Stimulated activated CD8-positive, alpha-beta memory T cell treated with anti-CD3 and anti-CD28 coated beads, Interleukin-2, amount 100 ng/mL, for 48 hours (primary cell): ENCODE measurements at places on chromosomes 2 and 18.

- no peak for DNase-seq
These were observed 433.3 kb upstream of the TCF4 start for GRCh38 chr18:56021136-56021808.

DNA sequence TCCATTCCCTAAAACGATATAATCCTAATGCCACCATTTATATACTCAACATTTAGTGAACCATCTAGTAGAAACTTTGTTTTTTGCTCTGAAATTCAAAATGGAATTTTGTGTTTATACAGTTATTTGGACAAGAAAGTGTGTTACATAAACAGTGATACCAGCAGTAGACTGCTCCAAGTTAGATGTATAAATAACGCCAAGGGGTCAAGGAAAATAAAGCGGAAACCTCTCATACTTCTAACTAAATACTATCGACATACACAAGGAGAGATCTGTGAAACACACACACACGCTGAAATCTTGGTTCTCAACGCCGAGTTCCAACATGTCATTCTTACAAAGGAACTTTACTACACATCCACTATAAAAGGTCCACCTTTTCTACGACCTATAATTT is 1.2 kb downstream of the TXNL1 start:
- DNase-seq, result no peak

GRCh38 chr2:197538412-197538811 is 22.5 kb downstream of the MOB4 start:
- no peak for DNase-seq

DNA sequence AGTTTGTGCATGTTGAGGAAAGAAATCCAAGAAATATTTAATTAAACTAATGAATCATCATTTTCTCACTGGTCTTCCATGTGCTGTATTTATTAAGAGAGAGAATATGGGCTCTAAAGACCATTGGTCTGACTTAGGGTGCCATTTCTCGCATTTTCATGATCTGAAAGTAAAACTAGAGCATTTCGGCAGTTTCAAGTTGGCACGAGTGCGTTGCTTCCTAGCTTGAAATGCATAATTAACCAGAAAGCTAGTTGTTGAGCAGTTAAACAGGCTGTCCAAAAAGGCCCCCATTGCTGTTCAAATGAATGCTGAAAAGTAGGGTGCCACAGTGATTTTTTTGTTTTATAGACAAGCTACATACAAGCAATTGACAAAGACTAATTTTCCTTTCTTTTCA is 47.4 kb downstream of the SLC8A1 start:
- no peak for DNase-seq

DNA sequence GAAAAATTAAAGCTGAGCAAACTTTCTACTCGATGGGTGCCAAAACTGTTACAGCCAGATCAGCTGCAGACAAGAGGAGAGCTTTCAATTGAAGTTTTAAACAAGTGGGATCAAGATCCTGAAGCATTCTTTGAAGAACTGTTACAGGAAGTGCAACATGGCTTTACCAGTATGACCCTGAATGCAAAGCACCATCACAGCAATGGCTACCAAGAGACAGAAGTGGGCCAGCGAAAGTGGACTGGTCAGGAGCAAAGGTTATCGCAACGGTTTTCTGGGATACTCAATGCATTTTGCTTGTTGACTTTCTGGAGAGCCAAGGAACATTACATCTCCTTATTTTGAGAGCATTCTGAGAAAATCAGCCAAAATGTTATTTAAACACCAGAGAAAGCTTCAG is 9.1 kb upstream of the SERPINB5 start:
- no peak for DNase-seq

DNA sequence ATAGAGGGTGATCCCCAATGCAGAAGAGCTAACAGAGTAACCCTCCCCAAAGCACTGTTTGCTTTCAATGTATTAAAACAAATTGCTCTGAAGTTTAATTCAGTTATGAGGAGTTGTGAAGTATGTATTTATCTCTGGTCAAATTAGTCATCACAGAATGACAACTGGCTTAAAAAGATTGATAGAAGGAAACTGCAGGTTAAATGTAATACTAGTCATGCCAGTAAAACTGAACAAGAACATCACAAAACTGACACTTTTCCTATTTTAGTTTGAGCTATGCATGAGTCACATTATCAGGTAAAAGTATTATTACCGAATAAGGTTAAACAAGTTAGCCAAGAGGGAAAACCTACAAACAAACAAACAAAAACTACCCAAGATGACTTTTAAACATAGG is 99.0 kb upstream of the ACVR1C start:
- no peak for DNase-seq

DNA sequence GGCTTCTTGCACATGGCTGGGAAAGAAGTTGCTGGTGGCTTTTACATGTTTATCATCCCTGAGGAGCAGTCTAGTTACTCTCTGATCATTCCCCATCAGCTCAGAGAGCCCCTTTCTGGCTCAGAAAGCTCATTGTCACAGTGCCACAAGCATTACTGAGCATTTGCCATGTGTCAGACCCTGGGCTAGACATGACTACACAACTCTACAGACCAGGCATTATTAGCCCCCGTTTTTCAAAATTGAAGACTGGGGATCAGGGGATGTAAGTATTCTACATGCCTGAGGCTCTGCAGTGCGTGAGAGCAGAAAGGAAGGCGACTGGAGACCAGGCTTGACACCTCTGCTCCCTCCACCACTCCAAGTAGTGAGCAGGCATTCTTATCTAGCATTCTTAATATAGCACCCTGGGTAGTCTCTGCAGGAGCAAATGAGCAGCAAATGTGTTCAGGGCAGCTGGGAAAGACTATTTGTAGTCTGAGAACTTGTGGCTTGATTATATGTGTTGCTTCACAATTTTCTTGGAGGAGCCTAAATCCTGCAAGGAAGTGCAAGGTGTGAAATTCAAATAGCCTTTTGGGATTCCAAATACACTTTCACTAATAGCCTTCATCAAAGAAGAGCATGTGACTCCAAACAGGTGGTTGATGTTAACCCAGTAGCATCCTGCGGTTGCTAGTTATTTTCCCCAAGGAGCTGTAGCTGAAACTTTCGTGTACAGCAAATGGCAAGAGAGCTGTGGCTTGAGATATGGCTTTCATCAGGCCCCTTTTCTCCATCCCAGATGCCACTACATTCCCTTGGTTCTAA is 143.2 kb downstream of the DDX1 start:
- no peak for DNase-seq
